Prostate gland (tissue), 2 donors: ENCODE measurements at places on chromosomes 4 and X. TPM values are rescaled to one million over a fixed set of nuclear protein-coding genes. Genes with fewer than 3 reads are reported as not detected.

The FREM3 gene
- total RNA-seq, result 0.06 TPM

The ATOH1 gene
- total RNA-seq, result not detected

GRCh38 chr4:146814750-146815149 is 130.9 kb downstream of the TTC29 start:
- H3K27me3 ChIP-seq, result no peaks in the 10 kb centered on the region
- no peak for DNase-seq
- H3K4me3 ChIP-seq, result no peak overlapping the region

DNA sequence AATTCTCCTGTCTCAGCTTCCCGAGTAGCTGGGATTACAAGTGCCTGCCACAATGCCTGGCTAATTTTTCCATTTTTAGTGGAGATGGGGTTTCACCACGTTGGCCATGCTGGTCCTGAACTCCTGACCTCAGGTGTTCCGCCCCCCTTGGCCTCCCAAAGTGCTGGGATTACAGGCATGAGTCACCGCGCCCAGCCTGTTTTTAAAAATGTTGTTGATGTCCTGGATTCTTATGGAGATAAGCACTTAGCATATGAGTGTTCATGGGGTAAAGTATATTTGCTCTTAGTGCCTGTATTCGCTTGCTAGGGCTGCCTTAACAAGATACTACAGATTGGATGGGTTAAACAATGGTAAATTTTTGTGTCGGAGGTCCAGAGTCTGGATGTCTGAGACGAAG is 91.7 kb downstream of the CEP44 start:
- H3K4me1 ChIP-seq, result no peaks in the 10 kb centered on the region
- no peak for DNase-seq
- H3K36me3 ChIP-seq, result no peaks in the 10 kb centered on the region
- no peaks in the 10 kb centered on the region for H3K27me3 ChIP-seq
